Occipital lobe (tissue), 3 donors: ENCODE measurements at places on chromosomes 6 and 20. TPM values are rescaled to one million over a fixed set of nuclear protein-coding genes. Genes with fewer than 3 reads are reported as not detected.

GSTA2 gene
- not detected for total RNA-seq

SAMD3 gene
- 15.6 TPM for total RNA-seq

GJA10 gene
- total RNA-seq: not detected

TUBB2A gene
- 1,207 TPM for total RNA-seq

EYS gene
- total RNA-seq: 0.78 TPM

MAFB gene
- total RNA-seq: 11.1 TPM

MARCKS gene
- 337 TPM for total RNA-seq

LY6G6D gene
- not detected for total RNA-seq
